ENCODE measurements at places on chromosomes 16 and 17.

DNA sequence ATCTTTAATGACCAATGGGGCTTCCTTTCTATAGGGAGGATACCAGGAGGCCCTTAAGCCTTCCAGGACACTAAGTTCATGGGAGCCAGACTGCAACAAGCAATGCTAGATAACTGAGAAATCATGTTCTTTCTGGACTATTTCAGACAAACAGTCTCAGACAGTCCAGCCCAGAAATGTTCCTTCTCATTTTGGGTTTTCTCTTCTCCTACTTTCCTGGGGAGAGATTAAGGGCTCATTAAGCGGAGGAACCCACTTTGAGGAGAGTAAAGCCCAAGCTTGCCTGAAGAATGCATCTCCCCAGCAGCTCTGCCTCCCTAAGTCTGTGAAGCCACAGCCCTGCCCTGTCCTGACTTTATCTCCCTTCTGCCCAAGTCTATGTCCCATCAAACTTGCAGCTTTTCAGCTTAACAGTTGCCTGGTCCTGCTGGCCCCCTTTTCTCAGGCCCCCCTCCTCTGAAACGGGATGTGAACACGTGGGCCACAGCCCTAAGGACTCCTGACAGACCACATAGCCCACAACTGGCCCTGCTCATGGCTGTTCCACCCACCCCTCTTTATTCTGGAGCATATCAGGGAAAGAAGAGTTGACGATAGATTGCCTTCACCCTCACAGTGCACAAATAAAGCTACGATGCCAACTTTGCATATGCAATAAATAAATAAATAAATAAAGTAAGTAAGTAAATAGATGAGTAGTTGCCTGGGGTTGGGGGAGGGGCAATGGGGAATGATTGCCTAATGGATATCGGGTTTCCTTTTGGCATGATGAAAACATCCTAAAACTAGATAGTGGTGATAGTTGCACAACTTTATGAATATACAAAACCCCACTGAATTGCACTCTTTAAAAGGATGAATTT, 111.0 kb downstream of the N4BP1 start:
- DNase-seq, result no peak

DNA sequence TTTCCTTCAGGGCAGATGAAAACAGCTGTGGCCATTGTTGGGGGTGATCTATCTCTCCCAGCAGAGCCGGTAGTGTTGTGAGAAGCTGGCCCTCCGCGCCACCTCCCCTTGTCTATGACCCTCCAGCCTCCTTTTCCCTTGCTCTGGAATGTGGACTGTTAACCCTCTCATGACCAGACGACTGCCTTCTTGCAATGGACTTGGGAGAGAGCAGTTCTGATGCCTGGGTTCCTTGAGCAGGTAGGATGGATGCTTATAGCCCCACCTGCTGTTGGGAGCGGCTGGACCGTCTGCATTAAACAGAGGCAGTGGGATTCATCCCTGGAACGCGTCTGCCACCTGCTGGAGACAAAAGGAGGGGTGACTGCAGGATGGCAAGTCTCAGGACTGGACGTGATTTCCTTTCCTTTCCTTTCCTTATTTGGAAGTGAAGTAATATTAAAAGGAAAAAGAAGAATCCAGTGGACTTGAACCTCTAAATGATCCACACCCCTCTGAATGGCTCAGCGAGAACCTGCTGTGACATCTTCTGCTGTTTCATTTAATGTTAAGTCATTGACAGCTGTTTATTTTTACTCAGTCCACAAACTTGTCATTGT, 1.8 kb upstream of the SOST start:
- peak; percentile 88 for DNase-seq

DNA sequence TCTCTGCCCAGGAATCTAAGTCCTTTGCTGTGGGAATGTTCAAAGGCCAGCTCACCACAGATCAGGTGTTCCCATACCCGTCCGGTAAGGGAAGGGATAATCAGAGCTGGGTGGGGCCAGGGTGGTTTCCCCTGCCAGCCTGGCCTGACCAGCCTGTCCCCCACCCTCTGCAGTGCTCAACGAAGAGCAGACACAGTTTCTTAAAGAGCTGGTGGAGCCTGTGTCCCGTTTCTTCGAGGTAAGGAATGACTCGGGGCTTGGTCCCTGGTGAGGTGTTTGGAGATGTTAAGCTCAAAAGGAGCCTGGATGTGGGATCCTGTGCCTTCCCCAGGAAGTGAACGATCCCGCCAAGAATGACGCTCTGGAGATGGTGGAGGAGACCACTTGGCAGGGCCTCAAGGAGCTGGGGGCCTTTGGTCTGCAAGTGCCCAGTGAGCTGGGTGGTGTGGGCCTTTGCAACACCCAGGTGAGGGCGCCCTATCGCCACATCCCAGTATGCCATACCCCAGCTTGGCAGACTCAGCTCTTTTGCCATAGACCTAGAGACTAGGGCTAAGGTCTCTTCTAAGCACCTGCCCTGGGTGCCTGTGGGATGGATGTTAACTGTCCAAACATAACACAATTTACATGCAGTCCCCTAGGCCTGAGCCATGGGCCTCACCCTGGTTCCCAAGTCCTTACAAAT, 997 bp downstream of the ACADVL start:
- no peak for DNase-seq

DNA sequence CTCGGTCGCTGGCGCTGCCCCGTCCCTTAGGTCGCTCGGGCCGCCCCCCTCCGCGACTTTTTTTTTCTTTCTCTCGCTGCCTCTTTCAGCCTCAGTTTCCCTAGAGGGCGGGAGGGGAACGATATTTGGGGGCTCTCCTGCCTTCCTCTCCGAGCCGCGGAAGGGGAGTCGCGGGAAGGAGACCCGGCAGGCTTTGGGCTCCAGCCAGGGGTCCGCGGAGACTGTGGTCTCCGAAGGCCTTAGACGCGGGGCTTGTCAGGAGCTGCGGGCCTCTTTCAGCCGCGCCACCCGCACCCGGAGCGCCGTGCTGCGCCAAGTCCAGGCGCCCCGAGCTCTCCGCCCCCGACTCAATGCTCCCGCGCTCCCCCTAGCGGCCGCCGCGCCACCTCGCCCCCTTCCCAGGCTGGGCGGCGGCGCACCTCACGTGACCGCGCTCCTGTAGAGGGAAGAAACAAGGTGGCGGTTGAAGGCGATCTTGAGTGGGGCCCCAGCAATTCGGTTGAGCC, at the start of gene LRRC37B:
Gene LRRC37B (plus strand): TSS at position 427 of the 506 bp plus-strand sequence. CDS start 14,010 bp downstream, outside the sequence.
- peak; percentile 93 for DNase-seq

GRCh38 chr16:74562117-74562516, 44.8 kb downstream of the GLG1 start:
- no peak for DNase-seq

DNA sequence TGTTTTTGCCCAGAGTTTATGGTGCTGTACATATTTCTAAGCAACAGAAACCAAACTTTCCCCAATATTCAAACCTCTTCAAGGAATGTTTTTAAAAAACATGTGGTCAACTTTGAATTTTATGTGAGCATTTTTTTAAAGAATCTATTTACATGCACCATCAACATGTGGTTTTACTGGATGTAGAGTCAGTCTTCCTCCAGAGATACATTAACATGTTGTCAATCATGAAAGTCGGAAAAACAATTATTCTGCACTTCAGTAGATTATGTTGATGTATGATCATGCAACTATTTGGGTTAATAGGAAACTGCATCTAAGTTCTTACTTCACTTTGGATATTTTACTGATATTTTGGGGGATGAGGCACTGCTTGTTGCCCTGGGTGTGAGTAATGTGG, 208.6 kb downstream of the FOXL1 start:
- DNase-seq, result no peak

- no peak for DNase-seq
Observed at GRCh38 chr17:46099865-46100264, 93.4 kb downstream of the KANSL1 start.

GRCh38 chr16:89197633-89198416, 2.5 kb downstream of the SLC22A31 start:
- no peak for DNase-seq

GRCh38 chr16:35724551-35724950, 2265.1 kb downstream of the TP53TG3F start:
- no peak for DNase-seq

GRCh38 chr16:81467072-81467471, 22.5 kb downstream of the CMIP start:
- DNase-seq, result no peak

DNA sequence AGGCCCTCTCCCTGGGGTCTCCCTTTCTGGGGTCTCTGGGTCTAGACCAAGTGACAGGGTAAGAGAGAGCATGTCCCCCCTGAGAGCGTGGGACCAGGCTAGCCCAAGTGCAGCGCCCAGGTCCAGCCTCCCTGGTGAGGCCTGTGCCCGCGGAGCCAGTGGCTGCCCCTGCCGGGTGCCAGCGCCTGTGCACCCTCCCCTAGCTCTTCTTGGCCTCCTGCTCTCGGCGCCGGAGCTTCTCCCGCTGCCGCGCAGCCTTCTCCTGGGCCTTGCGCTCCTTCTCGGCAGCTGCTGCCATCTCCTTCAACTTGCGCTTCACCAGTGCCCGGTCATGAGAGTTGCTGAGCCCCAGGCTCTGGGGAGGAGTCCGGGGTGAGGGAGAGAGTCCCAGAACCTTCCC, 17.3 kb downstream of the SAMD14 start:
- DNase-seq, result no peak

DNA sequence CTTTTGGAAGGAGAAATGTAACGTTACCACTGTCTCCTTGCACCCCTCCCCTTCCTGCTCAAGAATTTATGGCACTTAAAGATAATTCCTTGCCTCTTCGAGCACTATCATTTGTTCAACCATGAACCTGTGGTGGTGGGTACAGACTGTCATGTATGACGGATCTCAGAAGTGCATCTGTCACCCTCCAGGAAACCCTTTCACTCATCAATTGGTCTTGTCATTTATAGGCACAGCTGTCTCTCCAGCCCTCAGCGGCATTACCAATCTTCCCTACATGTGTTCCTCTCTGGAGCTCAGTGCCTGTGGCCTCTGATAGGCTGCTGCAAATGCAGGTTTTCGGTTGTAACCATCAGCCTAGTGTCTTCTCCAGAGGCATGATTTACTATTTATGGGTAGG, 15.0 kb downstream of the CNTNAP4 start:
- DNase-seq, result no peak

GRCh38 chr17:6462692-6463091, 18.4 kb downstream of the PIMREG start:
- no peak for DNase-seq

DNA sequence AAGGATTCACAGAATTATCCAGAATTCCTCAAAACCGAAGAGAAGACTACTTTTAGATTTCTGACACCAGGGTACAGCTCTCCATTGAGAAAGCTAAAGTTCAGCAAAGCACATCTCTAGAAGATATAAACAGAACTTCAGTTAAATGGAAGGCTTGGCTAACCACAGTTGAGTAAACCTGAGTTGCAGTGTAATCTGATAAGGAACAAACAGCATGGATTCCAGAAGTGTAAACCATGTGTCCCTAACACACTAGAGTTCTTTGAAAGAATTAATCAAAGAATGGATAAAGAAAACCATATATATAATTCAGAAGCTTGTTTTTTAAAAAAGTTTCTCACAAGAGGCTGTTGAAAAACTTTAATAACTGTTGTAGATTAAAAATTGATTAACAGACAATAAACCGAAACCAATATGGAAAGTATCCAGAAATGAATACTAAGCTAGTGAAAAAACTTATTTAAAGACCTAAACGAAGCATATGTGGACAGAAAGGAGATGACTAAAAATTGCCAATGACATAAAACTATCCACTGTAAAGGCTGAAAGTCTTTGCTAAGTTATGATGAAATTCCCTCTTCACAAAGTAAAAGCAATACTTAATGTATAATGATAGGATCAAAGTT, 4.3 kb downstream of the RNF43 start:
- DNase-seq, result no peak

DNA sequence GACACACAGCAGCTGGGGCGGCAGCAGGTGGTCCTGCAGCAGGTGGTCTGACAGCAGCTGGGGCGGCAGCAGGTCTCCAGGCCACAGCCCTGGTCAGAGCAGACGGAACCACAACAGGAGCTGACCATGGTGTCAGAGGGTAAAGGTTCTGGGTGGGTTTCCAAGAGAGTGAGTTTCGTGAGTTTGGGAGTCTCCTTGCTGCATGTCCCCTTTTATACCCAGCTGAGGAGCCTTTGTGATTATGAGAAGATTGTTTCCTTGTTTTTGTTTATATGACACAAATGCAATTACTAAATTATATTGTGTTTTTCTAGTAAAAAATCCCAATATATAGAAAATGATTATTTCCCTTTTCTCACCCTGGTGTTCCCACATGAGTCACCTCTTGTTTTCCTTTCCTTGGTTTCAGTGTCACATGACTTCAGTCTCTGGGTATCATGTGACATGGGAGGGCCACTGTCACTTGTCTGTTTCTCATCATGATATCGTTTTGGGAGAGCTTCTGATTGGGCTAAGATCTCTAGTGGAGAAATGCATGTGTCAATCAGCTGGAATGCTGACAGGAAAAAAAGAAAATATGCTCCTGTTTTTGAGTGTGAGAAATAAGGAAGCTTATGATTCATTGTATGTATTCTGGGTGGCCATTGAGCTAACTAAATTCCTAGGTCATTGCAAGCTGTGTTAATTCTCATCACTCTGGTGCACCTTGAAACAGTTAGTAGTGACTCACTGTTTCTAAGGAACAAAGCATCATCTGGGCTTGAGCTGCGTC, at the start of gene KRTAP4-6:
Gene KRTAP4-6 (minus strand): TSS at position 185 of the 772 bp plus-strand sequence. CDS start 57 bp downstream, at position 128.
- no peak for DNase-seq

DNA sequence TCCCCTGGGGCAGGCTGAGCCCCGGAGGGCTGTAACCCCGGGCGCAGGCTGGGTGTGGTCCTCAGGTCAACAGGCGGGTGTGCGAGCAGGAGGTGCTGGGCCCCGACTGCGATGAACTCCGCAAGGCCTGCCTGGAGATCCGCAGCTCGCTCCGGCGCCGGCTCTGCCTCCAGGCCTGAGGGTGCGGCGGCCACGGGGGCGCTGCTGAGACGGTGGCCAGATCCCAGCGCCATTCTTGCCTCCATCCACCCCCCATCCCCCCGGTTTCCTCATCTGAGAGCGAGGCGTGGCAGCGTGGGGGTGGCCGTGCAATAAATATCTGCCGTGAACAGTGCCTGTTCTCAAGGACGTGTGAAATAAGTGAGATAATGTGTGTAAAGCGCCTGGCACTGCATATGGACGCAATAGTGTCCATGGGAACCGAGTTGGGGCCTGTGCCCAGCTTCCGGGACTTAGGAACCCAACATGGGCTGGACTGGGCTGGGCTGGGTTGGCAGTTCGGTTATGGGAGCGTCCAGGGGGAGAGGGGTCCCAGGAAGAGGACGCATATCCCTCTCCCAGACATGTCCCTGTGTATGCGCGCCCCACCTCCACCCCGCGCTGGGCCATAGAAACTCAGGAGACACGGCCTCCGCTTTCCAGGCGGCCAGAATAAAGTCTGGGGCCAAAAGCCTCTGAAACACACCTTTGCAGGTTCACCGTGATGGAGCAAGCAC, 15.0 kb downstream of the ZNF213 start:
- DNase-seq, result peak; percentile 40

DNA sequence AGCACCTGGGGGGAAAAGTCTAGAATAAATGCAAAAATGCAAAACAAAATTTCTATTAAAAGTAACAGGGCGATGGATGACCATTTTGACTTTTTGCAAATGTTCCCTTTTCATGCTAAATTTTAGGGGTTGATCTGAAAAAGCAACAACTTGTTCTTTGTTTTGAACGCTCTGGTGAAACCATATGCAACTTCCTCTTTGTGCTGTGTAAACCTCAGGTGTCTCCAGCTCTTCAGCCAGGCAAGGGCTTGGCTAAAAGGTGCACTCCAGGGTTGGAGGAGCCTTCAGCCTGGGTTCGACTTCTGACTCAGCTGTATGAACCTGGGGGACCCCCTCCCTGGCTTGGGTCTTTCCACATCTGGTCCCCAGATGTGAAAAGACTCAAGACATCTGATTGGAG, 9.5 kb downstream of the IRF8 start:
- DNase-seq, result no peak

GRCh38 chr17:16422416-16422815, 7.0 kb downstream of the TRPV2 start:
- no peak for DNase-seq

GRCh38 chr16:89615596-89616090, 2.2 kb downstream of the DPEP1 start:
- DNase-seq, result no peak

GRCh38 chr16:9212621-9213020, 121.2 kb downstream of the HAPSTR1 start:
- DNase-seq, result no peak

Data from midbrain (tissue), 1 donor.